ENCODE measurements at places on chromosomes 3 and 15. TPM values are rescaled to one million over a fixed set of nuclear protein-coding genes. Genes with fewer than 3 reads are reported as not detected.

The RIOX2 gene
- 23.7 TPM for polyA plus RNA-seq

GRCh38 chr3:69016901-69017300 lies 3.4 kb upstream of the EOGT start:
- H3K4me3 ChIP-seq: no peak overlapping the region
- no peaks in the 10 kb centered on the region for H3K27me3 ChIP-seq
- DNase-seq: no peak

DNA sequence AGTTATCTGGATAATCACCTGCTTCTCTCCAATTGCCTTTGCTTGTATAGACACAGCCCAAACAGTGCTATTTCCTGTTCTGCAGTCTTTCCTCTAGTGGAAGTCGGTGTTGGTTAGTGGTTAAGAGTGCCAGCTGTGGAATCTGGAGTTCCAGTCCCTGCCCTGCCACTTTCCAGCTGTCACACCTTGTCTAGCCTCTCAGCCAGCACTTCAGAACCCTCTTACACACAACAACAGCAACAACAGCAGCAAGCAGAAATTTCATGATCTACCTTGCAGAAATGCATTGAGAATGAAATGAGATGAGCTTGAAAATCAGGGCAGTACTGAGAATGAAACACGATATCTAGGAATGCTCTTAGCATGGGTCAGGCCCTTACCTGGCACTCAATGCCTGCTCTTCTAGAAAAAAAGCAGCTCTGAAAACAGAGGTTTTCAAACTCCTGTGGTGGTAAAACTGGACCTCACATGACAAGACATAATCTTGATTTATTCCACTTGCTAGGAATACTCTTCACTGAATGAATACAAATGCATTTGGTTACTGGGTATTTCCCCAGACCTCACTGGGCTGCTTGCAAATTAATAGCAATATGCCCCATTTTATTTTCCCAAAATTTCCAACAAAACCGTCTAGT lies 3.3 kb upstream of the WNT5A start:
- DNase-seq: no peak
- H3K4me3 ChIP-seq: no peak overlapping the region
- H3K27me3 ChIP-seq: no peaks in the 10 kb centered on the region
- no peak overlapping the region for H3K27ac ChIP-seq

- H3K27ac ChIP-seq: no peak overlapping the region
- H3K4me3 ChIP-seq: no peak overlapping the region
- no peaks in the 10 kb centered on the region for H3K4me1 ChIP-seq
- H3K27me3 ChIP-seq: no peaks in the 10 kb centered on the region
- no peaks in the 10 kb centered on the region for H3K36me3 ChIP-seq
- peak; percentile 8 for DNase-seq
Observed at GRCh38 chr3:69881756-69882428, 117.6 kb upstream of the SAMMSON start.

The SNRPA1 gene
- 90.3 TPM for polyA plus RNA-seq

GRCh38 chr3:195268576-195269309 lies 2.2 kb downstream of the XXYLT1 start:
- DNase-seq: no peak
- peaks cover 3% of the 10 kb centered on the region for H3K4me1 ChIP-seq
- no peaks in the 10 kb centered on the region for H3K27me3 ChIP-seq

DNA sequence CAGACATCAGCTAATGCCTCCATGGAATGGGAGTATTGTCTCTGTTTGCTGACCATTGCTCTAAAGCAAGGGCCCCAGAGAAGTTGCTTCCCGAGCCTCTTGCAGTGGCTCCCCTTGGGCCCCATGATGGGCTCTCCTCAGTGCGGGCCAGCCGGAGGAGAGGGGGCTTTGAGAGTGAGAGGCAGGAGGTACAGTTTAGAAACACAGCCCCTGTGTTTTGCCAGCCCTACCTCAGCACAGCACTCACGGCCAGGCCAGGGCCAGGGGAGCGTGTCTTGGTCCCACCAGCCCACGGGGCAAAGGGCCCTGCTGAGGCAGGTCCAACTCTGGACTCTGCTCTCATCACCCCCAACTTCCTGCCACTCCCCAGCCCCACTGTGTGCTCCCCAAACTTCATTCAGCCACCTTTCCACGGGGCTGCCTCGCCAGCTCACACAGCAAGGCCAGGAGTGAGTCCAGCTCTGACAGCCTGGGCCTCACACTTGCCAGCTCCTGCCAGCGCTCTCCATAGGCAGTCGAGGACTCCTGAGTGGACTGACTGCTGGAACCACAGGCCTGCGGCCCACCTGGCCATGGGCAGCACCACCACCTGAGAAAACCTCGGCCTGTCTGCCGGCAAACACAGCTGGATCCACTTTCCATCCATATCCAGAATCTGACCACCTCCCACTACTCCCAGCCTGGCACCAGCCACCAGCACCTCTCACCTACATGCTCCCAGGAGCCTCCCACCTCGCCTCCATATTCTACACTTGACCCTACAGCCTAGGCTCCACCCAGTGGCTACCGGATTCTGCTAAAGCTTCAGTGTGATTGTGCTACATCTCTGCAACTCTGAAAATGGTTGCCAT lies 99.0 kb downstream of the TLE3 start:
- H3K27me3 ChIP-seq: peaks cover 7% of the 10 kb centered on the region
- H3K4me3 ChIP-seq: no peak overlapping the region
- no peaks in the 10 kb centered on the region for H3K4me1 ChIP-seq
- H3K36me3 ChIP-seq: no peaks in the 10 kb centered on the region

GRCh38 chr3:197408177-197408957 lies 110.0 kb upstream of the DLG1 start:
- H3K27me3 ChIP-seq: peaks cover 3% of the 10 kb centered on the region
- no peaks in the 10 kb centered on the region for H3K4me1 ChIP-seq
- no peak overlapping the region for H3K27ac ChIP-seq
- no peaks in the 10 kb centered on the region for H3K36me3 ChIP-seq
- no peak overlapping the region for H3K4me3 ChIP-seq

The MYZAP gene
- polyA plus RNA-seq: 0.08 TPM

GRCh38 chr3:188431553-188431952 lies 277.6 kb downstream of the LPP start:
- H3K36me3 ChIP-seq: no peaks in the 10 kb centered on the region
- H3K27ac ChIP-seq: no peak overlapping the region
- H3K4me1 ChIP-seq: peaks cover 7% of the 10 kb centered on the region
- H3K4me3 ChIP-seq: no peak overlapping the region
- peak; percentile 59 for DNase-seq
- no peaks in the 10 kb centered on the region for H3K27me3 ChIP-seq

The IQCH gene
- polyA plus RNA-seq: 1.7 TPM

DNA sequence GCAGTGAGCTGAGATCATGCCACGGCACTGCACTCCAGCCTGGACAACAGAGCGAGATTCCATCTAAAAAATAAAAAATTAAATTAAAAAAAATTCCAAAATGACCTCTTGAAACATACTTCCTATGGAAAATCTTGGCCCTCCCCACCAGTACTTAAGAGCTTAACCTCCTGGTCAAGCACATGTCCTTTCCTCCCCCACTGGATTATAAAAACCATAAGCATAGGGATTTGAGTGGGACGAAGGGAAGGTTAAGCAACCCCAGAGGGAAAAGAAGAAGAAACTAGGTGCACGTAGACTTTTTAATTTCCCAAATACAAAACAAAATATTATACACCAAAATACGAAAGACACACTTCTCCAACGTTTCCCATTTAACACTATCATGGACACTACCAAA lies 25.3 kb downstream of the SLC4A7 start:
- H3K36me3 ChIP-seq: peaks cover 1% of the 10 kb centered on the region
- no peak overlapping the region for H3K4me3 ChIP-seq
- H3K4me1 ChIP-seq: no peaks in the 10 kb centered on the region
- no peak for DNase-seq
- no peak overlapping the region for H3K27ac ChIP-seq
- no peaks in the 10 kb centered on the region for H3K27me3 ChIP-seq

The CHAC1 gene
- polyA plus RNA-seq: 7.5 TPM

DNA sequence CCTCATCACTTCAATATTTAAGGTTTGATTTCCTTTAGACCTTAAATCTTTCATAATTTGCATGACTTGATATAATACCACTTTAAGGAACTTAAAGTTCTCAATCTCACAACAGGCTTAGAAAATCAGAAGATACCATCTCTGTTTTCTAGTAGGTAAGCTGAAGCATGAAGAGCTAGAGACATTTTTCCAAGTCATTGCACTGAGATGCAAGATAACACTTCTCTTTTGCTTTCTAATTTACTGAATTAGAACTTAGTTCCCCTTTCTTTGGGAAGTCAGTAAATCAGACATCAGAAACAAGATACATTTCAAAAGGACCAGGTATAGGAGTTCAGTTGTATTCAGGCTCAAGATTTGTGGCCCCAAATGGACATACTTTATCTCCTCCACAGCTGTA lies 79.7 kb downstream of the DZIP3 start:
- no peaks in the 10 kb centered on the region for H3K4me1 ChIP-seq
- H3K4me3 ChIP-seq: no peak overlapping the region
- no peak overlapping the region for H3K27ac ChIP-seq
- no peaks in the 10 kb centered on the region for H3K36me3 ChIP-seq

GRCh38 chr3:57948781-57949242 lies 59.4 kb upstream of the FLNB start:
- H3K4me3 ChIP-seq: no peak overlapping the region
- DNase-seq: peak; percentile 76
- no peaks in the 10 kb centered on the region for H3K27me3 ChIP-seq
- no peaks in the 10 kb centered on the region for H3K36me3 ChIP-seq
- no peak overlapping the region for H3K27ac ChIP-seq
- peaks cover 18% of the 10 kb centered on the region for H3K4me1 ChIP-seq

DNA sequence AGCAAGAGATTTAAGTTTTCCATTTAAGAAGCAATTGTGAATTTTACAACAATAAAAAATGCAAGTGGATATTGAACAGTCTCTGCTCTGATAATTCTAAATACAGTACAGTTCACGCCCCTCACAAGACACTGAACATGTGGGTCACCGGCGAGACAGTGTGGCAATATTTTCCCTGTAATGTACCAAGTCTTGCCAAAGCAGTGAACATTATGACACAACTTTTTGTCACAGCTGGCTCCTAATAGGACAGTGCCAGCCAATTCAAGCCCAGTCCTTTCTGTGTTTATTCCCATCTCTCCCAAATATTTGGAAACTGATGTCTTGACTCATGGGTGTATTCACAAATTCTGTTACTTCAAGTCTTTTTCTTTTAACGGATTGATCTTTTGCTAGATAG lies 62.3 kb downstream of the PPARG start:
- no peaks in the 10 kb centered on the region for H3K4me1 ChIP-seq
- H3K36me3 ChIP-seq: no peaks in the 10 kb centered on the region
- no peak overlapping the region for H3K27ac ChIP-seq
- DNase-seq: no peak
- no peak overlapping the region for H3K4me3 ChIP-seq

DNA sequence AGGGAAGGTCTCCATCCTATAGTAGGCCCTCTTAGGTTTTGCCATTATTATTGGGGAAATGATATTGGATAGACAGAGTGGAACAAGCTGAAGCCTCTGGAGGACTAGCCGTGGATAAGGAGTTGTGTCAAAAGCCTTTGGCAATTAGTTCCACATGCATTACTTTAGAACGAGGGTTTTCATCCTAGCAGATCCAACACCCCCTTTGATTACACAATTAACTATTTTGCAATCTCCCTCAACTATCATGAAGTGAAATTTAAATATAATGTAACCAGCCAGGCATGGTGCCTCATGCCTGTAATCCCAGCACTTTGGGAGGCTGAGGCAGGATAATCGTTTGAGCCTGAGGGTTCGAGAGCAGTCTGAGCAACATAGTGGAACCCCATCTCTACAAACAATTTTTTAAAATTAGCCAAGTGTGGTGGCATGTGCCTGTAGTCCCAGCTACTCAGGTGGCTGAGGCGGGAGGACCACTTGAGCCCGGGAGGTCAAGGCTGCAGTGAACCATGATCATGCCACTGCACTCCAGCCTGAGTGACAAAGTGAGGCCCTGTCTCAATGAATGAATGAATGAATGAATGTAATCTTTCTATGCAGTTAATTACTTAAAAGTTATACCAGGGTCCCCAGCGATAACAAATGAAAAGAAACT lies 56.8 kb downstream of the PXYLP1 start:
- H3K27me3 ChIP-seq: no peaks in the 10 kb centered on the region
- no peaks in the 10 kb centered on the region for H3K36me3 ChIP-seq
- DNase-seq: peak; percentile 11
- H3K27ac ChIP-seq: no peak overlapping the region
- H3K4me3 ChIP-seq: no peak overlapping the region

DNA sequence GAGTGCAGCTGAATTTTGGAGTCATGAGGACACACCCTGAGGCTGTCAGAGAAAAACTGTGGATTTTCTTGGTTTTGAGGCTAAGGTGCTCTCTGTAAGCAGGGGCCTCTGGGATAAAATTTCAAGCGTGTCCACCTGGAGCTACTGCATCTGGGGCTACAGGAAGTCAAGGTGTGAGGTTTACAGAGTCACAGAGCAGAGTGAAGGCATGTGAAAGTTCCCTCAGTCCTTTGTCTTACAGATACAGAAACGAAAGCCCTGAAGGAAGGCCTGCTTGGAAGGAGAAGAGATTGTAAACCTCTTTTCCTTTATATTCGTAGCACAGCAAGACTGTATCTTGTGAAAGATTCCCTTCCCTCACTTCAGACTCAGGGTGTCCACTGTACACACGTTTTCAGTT lies 138.6 kb downstream of the OPA1 start:
- H3K27me3 ChIP-seq: no peaks in the 10 kb centered on the region
- no peak for DNase-seq
- no peak overlapping the region for H3K4me3 ChIP-seq
- no peak overlapping the region for H3K27ac ChIP-seq
- peaks cover 3% of the 10 kb centered on the region for H3K4me1 ChIP-seq
- H3K36me3 ChIP-seq: no peaks in the 10 kb centered on the region

- no peak overlapping the region for H3K27ac ChIP-seq
- H3K4me1 ChIP-seq: no peaks in the 10 kb centered on the region
- no peak overlapping the region for H3K4me3 ChIP-seq
- H3K36me3 ChIP-seq: no peaks in the 10 kb centered on the region
- no peaks in the 10 kb centered on the region for H3K27me3 ChIP-seq
Observed at GRCh38 chr3:3654916-3655315, 144.3 kb upstream of the LRRN1 start.

The SLCO3A1 gene
- 28.1 TPM for polyA plus RNA-seq

GRCh38 chr15:32943711-32944110 lies 225.9 kb downstream of the GREM1 start:
- H3K4me1 ChIP-seq: peaks cover 2% of the 10 kb centered on the region
- no peak overlapping the region for H3K4me3 ChIP-seq
- H3K27ac ChIP-seq: no peak overlapping the region
- peaks cover 1% of the 10 kb centered on the region for H3K36me3 ChIP-seq
- DNase-seq: peak; percentile 80

GRCh38 chr15:87704276-87704675 lies 552.3 kb downstream of the NTRK3 start:
- DNase-seq: no peak
- no peaks in the 10 kb centered on the region for H3K36me3 ChIP-seq
- no peak overlapping the region for H3K4me3 ChIP-seq
- H3K4me1 ChIP-seq: no peaks in the 10 kb centered on the region

Data from fibroblast of lung (primary cell).